ENCODE measurements at places on chromosomes 3 and 15.

- DNase-seq: no peak
Measured at GRCh38 chr3:34844323-34844620, 795.1 kb upstream of the ARPP21 start.

DNA sequence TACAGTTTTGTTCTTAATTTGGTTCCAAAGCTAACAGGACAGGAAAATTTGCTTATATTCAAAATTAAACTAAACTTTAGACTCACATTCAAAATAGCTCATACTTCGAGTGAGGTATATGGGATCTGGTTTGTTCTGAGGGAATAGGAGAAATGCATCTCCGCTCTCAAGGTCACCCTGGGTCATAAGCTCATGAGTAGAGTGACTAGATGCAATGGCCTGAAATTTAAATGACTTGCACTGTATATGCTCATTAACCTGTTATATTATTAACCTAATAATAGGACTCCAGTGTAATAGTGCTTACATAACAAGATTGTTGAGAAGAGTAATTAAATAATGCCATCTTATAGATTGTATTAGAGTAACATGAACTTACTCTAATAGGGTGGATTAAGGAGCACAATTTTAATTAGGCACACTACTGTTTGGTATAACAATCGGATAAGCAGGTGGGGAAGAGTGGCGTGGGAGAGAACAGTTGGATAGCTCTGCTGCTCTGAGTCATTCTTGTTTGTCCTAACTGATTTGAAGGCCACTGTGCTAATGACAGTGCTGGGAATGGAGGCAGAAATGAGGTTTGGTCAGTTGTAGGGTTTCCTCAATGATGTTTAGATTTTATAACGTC, 5.2 kb downstream of the NKTR start:
- peak; percentile 82 for DNase-seq

- DNase-seq: no peak
Measured at GRCh38 chr3:191296041-191296541, 33.1 kb upstream of the CCDC50 start.

- DNase-seq: peak; percentile 11
Measured at GRCh38 chr3:139353920-139354556, 10.2 kb downstream of the MRPS22 start.

DNA sequence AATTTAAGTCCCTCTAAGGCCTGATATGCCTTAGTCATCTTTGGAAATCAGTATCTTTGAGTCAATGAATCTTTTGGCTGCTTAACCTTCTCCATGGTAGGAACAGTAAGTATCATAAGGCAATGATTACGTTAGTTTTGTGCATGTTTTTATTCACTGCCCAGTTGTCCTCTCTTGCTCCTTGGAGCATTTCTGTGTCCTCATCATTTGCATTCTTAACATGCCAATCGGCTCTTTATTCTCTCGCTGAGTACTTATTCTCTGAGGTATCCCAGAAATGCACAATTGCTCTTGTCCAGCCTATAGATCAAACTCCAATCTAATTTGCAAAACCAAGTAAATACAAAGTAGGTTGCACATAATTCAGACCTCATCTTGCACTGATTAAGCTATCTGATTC, 405.0 kb upstream of the IL12A start:
- DNase-seq: no peak

DNA sequence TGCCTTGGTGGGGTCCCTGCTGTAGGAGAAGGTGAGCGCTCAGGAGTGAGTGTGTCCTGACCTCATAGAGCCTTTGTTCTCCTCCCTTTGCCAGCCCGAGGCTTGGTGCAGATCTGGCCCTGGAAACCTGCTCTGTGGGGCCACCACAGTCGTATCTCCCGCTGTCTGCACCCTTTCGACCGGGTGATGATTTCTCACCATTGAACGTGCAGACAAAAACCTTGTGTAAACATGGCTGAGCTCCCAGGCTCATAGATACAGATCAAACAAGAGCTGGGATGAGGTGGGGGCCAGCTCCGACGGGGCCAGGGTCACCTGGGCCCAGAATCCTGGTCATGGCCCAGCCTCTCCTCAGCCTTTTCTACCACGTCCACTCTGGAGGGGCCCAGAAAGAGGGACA, 34.6 kb upstream of the ESYT3 start:
- no peak for DNase-seq

- no peak for DNase-seq
Measured at GRCh38 chr3:40304352-40304751, 5.2 kb upstream of the EIF1B start.

DNA sequence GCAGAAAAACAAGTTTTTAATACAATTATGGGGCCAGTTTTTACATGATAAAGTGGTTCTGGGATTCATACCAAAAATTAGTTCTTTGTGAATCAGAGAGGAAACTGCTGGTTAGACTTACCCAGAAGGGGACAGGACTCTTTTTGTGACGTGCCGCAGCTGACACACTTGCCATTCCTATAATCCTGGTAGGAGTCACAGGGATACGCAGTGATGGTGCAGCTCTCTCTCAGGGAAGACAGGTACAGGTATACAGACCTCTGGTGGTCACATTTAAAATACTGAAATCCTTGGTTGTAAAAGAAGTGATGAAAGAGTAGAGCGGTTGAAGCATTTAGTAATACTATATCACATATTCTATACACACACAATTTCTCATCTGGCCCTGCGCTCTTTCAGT, 20.2 kb upstream of the TMEM41A start:
- DNase-seq: peak; percentile 26

DNA sequence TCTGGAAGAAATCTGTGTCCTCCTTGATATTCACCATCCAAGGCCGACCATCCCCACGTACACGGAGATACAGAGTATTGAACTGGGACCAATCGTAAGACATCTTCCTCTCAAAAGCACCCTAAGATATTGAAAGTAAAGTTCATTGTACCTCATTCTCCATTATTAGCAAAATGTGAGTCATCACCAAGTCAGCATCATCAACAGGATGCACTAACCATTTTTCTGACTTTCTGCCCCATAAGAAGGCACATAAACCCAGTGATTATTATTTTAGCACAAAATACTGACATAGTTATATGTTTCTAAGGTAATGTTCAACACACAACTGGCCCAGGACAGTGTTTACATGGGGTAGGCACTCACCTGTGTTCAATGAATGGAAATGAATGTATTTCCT, 7.4 kb downstream of the NDUFAF1 start:
- no peak for DNase-seq

- no peak for DNase-seq
Measured at GRCh38 chr3:117519776-117520175, 810.2 kb downstream of the TUSC7 start.

DNA sequence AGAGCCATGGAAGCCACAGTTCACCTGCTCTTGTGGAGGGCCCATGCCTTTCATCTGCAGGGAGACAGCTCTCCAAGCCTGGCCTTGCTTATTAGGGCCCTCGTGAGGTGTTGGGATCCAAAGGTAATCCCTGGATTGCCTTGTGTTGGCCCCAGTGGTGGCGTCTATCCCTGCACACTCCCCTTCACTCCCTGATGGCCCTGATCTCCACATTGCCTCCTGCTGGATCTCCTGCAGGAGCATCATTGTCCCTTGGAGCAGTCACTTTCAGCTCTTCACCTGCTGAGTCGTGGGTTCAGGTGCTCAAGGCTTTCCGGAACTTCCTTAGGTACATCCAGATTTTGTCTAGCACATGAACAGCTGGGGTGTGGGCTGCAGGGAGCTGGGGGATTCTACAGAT, 7.0 kb downstream of the PPCDC start:
- DNase-seq: no peak

DNA sequence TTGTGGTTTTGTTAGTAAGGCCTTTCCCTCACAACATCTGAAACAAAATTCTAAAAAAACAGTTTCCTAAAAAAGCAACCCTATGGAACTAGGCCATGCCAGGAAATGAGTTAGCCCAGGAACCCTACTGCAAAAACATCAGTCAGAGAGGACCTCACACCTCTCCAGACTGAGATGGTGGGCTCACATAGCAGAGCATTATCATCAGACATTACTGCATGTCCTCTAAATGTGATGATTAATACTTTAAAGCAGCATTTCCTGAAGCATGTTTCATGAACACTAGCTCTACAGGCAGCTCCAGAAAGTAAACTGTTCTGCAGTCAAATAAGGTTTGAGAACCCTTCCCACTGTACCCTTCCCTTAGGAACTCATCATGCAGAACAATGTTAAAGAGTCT, 232.3 kb upstream of the MRPL3 start:
- DNase-seq: no peak

DNA sequence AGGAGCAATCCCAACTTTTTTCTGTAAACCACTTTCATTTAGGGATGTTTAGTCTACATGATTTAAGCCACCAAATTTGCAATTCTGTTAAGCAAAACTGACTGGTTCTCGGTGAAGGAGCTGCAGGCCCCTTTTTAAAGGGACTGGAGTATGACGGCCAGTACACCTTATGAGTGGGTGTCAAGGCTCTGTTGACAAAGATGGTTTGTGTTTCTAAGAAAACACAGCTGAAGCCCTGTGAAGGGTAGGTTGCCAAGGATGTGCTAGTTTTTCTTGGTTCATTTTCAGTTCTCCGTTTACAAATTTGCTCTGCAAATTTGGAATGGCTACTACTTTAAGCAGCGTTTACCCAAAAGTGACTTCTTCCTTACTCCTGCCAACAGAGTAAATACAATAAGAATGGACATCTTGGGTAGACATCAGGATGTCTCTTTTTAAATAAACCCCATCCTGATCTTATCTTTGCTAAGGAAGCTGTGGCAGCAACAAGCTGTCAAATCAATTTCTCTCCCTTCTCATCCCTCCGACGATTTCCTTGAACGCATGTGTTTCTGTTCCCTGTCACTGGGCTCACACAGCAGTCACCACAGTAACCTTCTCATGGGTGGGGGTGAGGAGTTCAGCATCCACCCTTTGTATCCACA, 58.2 kb upstream of the CMTM8 start:
- no peak for DNase-seq

- no peak for DNase-seq
Measured at GRCh38 chr3:112579232-112579631, 17.4 kb downstream of the SLC35A5 start.

DNA sequence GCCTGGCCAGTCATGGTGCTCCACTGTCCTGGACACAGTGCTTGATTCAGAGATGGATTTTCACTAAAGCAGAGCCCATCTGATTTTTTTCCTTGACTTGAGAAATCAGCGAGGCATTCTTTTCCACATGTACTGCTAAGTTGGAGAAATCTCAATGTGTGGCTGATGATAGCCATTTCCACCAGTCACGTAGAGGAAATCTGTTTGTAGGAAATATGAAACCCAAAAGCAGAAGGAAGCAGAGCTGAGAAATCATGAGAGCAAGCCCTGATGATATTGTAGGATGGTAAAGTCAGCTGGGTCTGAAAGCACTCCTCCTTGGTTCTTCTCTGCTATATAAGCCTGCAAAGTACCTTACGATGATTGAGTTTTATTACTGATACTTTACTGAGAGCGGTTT, 1233.4 kb downstream of the ROBO2 start:
- DNase-seq: no peak

- DNase-seq: no peak
Measured at GRCh38 chr3:100516232-100516631, 23.8 kb downstream of the TMEM45A start.

DNA sequence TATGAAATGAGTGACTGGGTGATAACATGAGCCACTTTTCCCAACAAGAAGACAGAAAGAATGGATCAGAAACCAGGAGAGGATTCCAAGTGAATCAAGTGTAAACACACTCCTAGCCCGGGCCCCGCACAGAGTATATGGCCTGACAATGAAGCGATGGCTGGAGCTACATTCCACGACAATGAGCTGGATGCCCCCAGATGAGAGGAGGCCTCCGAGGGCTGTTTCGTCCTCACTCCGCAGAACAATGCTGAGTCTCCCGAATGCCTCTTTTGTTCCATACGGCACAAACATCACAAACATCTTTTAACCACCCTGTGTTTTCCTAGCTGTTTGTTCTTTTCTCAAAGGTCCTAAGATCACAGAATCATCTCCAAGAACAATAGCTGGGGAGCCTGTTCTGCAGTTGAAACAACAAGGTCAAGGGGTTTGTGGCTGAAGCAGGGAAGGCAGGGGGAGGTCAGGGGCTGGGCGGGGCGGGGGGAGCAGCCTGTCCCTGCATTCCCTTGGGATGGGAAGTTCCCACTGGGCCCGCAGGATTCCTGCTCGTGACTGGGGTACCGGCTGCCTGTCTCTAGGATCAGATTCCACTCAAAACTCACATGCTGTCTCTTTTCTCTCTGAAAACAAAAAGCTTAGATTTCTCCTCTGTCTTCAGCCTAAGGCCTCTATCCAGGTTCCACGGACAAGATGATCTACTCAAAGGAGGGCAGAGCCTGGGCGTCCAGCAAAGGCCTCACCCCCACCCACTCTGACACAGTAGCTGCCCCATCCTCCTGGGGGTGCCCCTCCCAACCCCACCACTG, 151.3 kb downstream of the XXYLT1 start:
- DNase-seq: no peak

DNA sequence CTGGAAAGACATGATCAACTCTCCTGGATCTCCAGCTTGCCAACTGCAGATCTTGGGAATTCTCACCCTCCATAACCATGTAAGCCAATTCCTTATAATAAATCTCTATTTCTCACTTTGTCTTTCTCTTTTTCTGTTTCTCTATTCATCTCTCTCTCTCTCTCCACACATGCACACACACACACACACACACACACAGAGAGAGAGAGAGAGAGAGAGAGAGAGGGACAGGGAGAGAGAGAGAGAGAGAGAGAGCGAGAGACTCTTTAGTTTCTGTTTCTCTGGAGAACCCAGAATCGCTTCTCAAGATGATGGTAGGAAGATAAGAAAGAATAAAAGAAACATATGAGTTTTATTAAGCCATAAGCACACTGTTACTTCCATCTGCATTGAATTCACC, 111.9 kb downstream of the BCHE start:
- DNase-seq: no peak

GRCh38 chr3:69439643-69440270, 53.9 kb upstream of the FRMD4B start:
- DNase-seq: no peak

GRCh38 chr3:108494906-108495531, 15.4 kb downstream of the MYH15 start:
- no peak for DNase-seq

GRCh38 chr3:189301479-189301878, 129.7 kb downstream of the TPRG1 start:
- no peak for DNase-seq

DNA sequence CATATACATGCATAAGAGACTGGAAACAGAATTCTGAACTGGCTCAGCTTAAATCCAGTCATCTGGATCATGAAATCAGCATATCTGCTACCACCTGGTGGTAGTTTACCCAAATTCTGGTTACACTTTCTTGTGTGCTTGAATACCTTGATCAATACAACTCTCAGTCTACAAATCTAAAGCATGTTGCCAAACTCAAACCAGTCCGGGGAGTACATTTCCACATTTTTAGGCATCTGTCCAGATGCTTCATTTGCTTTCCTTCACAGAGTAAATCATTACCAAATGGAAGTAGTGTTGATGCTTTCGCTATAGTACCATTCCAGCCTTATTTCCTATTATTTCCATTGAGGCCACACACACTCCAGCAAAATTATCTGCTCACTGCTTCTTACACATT, 126.4 kb downstream of the P2RY1 start:
- DNase-seq: no peak

GRCh38 chr3:49012441-49013017, 5.3 kb downstream of the WDR6 start:
- no peak for DNase-seq
